ENCODE measurements at places on chromosomes 12 and 14.

GRCh38 chr14:36450550-36450949 is 69.5 kb downstream of the NKX2-1 start:
- no peak for DNase-seq

- no peak for DNase-seq
These were observed 19.4 kb downstream of the A2ML1 start for GRCh38 chr12:8841778-8842177.

DNA sequence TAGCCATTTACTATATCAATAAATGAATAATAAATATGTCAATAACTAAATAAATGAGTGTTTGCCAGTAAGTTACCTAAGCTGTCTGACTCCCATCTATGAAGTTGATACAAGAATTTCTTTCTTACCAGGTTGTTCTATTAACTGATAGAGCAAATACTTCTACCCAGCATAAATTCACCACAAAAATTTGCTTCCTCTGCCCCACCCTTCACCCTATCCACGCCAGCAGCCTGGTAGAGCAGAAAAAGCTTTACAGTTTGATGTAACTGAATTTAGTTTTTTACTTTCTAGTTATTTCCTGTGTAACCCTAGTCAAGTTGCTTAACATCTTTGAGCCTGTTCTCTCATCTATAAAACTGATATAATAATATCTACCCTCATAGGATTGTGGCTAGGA is 94.9 kb upstream of the SLC16A7 start:
- no peak for DNase-seq

DNA sequence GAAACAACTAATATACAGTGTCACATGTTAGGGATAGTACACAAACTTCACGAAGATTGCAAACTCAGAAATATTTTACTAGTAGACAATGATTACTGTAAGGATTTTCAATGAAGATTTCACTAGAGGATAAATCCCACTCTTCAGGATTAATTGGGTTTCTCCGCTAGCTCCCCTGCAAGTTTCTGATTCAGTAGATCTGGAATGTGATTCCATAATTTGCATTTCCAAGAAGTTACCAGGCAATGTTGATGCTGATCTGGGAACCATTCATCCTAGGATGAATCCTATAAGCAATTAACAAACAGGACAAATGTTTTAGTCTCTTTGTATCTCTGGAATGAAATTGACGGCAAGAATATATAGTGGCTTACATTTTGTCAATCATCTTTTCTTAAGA is 272.4 kb downstream of the ALX1 start:
- DNase-seq, result no peak

DNA sequence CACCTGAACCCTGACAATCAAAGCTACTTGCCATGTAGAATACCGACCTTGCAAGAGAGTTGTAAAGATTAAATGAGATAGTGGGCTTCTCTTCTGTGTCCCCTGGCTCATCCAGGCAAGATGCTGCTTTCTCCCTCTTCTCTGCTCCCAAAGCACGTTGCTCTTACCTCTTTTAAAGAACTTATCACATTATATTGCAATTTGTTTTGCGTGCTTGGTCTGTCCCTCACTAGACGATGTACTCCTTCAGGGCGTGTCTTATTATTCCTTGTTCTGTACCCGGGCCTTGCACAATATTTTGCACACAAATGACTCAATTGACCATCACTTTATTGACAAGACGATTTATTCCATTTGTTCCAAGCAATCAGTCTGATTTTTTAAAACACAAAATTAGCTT is 3.3 kb downstream of the DCN start:
- DNase-seq, result no peak

- no peak for DNase-seq
These were observed 35.8 kb upstream of the LTBP2 start for GRCh38 chr14:74647678-74648461.

DNA sequence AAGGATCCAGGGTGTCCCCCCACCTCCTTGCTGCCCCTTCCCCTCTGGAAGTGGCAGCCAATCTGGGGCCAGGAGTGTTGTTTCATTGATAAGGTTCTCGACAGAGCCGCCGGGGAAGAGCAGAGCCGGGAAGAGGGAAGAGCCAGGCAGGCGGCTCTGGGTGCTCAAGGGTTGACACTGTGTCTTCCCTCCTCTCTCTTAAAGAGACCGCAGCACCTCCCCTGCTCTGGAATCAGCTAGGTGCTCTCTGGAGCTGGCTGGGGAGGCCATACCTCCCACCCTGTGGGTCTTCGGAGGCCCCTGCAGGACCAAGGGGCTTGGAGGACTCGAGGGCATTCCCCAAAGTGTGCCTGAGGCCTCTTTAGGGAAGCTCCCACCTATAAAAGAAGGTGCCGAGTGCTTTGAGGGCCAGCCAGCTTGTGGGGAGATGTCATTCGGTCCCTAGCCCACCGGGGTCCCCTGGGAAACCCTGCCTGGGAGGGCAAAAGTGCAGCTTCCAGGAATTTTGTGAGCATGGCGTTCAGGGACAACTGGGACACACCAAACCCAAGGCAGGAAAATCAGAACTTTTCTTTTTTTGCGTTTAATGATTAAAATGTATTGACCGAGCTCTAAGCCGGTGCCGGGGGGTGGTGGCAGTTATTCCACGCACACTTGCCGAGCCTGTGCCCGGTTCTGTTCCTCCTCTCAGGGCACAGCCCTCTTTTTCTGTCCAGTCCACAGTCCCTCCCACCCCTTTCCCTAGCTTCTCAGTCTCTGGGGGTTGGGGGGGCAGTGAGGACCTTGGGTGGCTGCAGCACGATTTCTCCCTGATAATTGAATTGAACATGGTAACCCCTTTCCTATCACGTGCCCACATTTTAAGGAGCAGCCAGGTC is 3.0 kb downstream of the SETD1B start:
- no peak for DNase-seq

DNA sequence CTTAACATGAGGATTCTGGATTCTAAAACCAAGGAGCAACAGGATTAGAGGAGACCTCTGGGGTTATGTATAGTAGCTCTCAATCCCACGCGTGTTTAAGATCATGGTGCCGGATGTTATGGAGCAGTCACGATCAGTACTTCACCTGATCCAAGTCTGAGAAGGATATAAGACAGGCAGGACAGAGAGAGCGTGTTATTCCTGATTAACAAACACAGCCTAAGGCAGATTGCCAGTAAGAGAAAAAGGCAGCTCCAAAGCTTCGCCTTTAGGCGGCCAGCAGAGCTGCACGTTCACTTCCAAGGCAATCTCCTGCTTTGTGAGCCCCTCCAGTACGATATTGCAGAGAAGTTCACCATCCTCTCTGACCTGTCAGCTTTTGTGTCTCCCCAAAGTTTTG is 5.5 kb downstream of the SETD3 start:
- no peak for DNase-seq

DNA sequence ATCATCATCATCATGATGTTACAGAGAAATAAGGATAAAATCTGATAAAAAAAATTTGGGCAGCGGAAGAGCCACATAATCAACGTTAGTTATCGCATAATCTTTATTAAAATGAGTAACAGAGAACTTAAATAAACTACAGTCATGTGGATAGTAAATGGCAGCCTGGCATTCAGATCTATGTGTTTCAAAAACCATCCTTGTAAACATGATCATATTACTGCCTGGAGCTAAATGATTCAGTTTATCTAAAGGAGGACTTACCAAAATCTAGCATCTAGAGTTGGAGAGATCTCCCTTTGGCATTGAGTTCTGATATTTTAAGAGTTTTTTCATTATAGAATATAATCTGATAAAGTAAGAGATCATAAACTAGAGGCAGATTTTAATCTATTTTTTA is 200.1 kb upstream of the MGAT4C start:
- DNase-seq, result no peak

GRCh38 chr12:2494486-2495192 is 300.1 kb upstream of the FKBP4 start:
- DNase-seq, result no peak

- no peak for DNase-seq
These were observed 49.5 kb upstream of the SRP54 start for GRCh38 chr14:34933301-34933700.

DNA sequence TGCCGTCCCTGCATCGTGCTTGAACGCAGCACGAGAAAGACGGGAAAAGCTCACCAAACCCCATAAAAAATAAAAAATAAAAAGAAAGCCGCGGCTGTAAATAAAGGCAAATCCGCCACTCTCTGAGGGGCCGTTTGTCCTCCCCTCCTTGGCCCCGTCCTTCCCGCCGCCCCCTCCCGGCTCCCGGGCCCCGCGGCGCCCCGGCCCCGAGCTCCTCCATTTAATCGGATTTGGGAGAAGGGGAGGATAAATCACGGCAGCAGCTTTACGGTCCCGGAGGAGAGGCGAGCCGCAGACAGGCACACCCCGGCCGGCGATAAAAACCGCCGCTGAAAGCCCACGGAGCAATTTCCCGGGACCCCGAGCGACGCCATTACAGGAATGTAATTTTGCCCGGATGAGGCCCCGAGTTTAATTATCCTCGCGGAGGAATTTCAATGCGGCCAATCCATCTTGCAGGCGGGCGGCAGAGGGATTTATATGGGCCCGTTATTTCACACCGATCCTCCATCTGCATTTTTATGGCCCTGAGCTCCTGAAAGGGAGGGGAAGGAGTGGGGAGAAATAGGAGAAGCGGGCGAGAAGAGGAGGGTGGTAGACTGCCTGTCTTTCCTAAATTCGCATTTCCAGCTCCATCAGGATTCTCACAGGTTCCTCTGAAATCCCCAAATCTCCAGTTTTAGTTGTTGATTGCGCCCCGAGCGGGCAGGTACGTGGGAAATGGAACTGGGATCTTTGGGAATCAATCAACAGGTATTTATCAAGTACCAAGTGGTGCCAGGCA is 1.3 kb upstream of the ATP5MC2 start:
- no peak for DNase-seq

DNA sequence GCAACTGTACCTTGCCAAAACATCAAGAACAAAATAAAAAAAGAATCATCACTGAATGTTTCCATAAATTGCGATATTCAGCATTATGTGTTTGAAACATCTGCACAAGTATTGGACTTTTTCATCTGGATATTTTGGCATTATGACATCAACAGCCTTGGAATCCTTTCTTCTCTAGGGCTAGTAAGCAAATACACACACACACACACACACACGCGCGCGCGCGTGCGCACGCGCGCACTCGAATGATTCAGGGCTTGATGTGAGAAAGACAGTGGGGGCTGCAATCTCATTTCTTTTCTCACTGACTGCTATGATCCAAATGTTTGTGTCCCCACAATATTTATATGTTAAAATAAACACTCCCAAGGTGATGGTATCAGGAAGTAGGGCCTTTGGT is 90.0 kb upstream of the SLC38A4 start:
- DNase-seq, result no peak

DNA sequence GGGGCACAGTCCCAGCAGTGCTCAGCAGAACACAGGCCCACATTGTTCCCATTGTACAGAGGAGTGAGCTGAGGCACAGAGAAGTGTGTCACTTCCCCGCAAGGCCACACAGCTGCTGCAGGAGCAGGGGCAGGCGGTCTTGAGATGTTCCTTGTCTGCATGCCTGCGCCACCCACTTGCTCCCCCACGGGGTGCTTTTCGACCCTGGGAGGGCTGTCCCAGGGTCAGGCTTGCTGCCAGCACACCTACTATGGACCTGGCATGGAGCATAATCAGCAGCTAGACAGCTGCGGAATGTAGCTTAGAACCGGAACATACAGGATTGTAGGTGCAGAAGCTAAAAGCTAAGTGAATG is 7.8 kb upstream of the EP400 start:
- no peak for DNase-seq

DNA sequence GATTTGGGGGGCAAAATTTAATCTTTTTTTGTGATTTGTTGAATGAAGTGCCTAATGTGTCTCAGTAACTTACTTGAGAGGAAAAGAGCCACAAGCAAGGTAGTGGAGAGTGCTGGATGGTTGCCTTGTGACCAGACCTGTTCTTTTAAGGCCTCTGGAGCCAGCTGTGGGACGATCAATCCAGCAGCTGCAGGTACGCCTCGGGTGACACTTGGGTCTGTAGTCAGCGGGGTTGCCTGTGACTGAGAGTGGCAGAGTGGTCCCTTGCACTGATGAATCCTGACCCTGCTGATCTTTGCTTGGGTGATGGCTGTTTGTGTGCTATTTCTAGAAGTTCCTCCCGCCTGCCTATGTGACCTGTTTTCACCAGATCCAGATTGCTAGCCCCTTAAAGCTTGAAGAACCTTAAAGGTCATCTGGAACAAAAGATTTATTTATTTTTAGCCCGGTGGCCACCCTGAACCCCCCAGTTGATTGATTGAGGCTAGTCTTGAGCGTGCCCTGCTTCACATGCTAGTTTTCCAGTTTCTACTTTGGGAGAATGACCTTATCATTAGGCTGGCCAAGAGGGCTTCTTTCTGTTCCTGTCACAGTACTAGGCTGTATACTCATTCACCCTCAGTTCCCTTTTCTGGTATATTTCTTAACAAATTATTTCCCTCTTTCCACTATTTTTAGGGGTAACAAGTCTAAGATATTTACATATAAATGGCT is 23.2 kb downstream of the PRKCH start:
- no peak for DNase-seq

DNA sequence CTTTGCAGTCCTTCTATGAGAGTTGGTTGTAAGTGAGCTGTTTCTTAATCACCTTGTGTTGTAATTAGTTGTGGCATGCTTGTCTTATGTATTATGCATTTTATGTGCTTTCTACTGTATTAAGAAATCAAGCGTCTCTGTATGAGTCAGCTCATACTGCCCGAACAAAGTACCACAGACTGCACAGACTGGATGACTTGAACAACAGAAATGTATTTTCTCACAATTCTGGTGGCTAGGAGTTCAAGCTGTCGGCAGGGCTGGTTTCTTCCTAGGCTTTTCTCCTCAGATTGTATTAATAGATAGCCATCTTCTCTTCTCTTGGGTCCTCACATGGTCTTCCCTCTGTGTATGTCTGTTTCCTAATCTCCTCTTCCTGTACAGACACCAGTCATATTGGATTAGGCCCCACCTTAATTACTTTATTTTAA is 77.7 kb downstream of the FLRT2 start:
- no peak for DNase-seq

GRCh38 chr12:25347716-25348592 is 97.2 kb upstream of the KRAS start:
- DNase-seq, result no peak

- no peak for DNase-seq
These were observed 50.2 kb upstream of the VRK1 start for GRCh38 chr14:96747006-96747405.

DNA sequence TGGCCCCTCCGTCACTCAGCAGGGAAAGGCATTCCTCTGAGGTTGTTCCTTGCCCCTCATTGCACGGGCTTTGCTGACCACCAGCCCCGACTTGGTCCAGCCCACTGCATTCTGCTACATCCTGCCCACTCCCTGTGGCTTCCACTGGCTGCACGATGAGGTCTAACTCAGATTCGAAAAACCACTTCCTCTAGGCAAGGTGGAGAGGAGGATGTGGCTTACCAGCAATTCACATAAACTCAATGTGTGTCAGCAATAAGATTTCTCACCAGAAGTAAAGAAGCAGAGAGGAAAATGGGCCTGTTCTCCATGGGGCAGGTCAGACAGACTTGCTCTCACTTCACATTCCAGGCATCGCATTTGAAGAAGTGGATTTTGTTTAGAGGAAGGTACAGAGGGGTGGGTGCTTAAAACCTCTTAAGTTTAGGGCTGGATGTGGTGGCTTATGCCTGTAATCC is 14.7 kb downstream of the GPR68 start:
- peak; percentile 75 for DNase-seq
